ENCODE measurements at places on chromosomes 12 and 14.

DNA sequence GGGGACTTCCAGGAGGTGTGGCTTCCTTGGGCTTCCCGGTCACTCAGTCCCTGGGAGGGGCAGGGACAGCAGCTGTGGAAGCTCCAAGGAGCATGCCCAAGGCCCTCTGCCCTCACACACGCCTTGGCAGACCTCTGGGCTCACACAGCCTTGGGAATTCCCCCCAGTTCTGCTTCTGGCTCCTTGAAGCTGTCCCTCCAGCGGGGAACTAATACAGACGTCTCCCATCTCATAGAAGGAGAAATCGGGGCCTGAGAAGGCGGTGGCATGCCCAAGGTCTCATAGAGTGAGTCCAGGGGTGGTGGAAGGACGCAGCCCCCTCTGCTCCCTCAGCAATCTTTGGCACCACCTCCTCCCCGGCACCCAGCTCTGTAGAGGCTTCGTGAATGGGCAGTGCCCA, 15.7 kb upstream of the TMEM119 start:
- no peak for DNase-seq

GRCh38 chr14:74574090-74574433, 38.0 kb downstream of the LTBP2 start:
- no peak for DNase-seq

DNA sequence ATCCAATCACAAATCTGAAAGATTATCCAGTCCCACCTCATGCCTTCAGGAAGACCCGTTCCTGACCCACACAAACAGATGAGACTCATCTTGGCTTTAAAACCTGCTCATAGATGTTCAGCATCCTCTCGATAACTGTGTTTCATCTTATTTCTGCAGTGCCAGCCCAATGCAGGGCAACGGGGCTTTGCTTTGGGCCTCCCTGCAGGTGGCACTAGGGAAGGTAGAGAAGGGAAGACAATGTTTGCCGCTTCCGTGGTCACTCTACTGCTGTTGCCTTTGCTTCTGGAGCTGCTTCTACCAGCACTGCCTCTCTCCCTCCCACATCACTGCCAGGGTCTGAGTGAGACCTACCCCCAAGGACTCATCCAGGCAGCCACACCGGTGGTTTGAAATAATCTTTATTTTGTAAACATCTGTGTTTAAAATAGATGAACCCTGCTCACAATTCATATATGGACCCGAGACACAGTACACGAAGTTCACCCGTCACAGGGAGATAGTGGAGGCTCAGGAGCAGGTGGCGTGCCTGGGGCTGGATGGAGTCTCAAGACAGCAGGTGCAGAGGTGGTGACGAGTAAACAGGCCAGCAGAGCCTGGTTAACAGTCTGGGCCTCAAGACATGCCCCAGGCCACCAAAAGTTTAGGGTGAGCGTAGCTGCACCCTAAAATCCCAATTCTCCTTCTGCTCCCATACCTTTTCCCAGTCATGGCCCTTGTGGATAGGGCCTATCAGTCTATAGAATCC, 3.1 kb upstream of the GPX2 start:
- DNase-seq, result no peak

DNA sequence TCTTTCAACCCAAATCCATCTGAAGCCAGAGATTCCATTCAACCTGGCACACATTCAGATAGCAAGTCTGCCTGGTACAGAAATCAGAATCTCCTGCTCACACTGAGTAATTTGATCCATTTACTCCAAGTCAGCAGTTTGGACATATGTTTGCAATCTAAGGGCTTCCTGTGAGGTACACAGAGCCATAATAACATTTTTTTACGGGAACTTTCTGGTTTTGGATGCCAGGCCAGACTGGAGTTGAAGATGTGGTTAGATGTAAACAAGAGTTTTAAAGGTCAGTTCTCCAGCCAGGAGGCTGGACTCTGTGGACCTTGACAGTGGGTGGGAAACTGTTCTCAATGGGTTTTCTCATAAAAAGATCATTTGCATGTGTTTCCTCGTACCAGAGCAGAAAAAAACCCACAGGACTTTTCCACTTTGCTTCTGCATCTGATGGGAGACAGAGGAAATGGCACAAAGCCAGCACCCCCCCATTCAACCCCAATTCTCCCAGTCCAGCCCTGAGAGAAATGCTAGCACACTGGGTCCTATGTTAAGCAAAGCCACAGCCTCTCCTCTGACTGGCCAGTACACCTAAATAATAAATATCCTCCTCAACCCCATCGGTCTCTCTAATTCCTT, 17.7 kb upstream of the TSPAN11 start:
- DNase-seq, result no peak

GRCh38 chr12:53816360-53817020, 64.7 kb upstream of the CISTR start:
- DNase-seq, result no peak

DNA sequence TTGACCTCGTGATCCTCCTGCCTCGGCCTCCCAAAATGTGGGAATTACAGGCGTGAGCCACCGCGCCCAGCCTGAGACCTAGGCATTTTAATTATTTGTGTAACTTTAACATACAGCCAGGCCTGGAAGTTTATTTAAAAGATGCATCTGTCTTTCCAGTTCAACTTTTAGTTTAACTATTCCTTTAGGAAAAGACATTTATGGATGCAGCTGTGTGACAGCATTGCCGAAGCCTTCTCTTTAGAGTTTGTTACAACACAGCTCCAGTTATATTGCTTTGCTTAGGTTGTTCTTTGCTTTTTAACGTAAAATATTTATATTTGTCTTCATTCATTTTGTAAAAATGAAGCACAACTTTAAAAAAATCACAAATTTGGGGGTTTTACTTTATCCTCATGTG, 67.0 kb downstream of the DIP2B start:
- DNase-seq, result no peak

DNA sequence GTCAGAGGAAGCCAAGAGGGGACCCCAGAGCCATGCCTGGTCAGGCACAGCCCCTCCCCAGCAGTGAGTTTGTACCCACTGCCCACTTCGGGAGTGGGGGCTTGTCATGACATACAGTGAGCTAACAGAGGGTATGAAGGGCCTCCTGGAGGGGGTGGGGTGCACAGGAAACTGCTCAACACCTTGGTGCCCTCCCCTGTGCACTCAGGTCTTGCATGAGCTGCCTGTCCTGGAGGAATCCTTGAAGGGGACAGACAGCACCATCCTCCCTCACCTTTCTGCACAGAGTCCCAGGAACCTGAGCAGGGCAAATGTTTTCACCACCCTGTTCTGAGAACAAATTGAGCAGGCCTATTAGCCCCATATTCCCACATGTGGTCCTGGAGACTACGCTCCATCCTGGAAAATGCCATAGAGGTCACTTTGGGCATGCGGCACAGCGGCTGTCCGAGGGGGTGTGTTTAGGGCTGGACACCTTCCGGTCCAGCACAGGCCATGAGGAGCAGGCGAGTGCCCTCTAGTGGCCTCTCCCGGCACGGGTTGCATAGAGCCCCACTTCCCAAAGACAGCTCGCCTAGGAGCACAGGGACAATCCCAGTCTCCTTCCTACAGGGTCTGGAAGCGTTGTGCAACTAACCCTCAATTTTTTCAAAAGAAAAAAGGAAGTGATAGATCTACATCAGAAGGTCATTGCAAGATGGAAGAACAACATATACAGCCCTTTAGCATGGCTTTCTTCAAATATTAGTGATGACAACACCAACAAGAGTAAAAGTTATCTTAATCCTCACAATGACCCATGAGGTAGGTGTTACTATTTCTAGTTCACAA, 31.9 kb upstream of the ZFP36L1 start:
- no peak for DNase-seq

- DNase-seq, result no peak
Measured at GRCh38 chr14:105945896-105946295, 419.5 kb downstream of the TMEM121 start.

GRCh38 chr12:6823182-6824084, 1.8 kb downstream of the GPR162 start:
- DNase-seq, result no peak

DNA sequence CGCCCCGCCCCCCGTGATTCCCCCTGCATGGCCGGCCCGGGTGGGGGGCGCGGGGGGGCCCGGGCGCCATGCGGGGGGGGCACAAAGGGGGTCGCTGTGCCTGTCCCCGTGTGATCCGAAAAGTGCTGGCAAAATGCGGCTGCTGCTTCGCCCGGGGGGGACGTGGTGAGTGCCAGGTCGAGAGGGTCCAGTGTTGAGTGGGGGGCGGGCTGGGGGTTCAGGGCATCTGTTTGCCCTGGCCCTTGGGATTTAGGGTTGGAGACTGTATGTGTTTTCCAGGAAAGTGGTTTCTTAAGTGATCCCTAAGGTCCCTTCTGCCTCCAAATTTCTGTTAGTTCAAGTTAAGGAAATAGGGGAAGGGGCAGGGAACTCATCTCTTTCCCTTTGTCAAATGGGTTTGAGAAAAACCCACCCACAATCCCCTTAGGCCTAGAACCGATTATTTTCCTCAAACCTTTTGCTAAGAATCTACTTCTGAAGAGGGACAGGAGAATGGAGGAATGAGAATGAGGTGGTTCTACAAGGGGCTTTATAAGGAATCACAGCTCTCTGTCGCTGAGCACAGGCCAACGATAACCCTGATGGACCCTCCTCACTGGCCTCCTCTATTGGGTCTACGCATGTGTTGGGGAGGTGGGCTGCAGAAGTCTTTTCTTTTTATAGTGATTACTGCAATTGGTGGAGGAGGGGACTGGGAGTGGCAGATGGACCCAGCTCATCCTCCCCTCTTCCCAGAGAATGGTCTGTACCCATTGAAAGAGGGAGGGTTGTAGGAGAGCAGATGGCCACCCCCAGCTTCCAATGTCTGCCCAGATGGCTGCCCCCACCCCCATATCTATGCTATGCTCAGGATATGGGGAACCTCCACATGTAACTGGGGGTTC, 834 bp downstream of the ARHGEF25 start:
- DNase-seq, result no peak

DNA sequence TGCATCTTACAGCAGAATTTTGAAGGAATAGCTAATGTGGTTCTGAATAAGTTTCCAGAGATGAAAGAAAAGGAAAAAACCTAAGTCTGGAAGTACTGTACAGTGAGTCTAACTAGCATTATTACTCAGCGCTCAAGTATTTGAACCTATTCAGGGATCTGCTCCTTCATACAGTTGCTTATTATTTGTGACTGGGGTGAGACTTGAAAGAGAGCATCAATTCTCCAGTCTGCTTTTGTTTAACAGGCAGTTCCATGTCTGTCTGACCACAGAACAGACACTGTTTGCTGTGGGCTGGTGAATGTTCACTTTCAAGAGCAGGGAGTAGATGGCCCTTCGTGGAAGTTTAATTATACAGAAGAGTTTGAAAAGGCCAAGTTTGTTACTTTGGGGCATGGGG, 9.3 kb downstream of the ETV6 start:
- no peak for DNase-seq

DNA sequence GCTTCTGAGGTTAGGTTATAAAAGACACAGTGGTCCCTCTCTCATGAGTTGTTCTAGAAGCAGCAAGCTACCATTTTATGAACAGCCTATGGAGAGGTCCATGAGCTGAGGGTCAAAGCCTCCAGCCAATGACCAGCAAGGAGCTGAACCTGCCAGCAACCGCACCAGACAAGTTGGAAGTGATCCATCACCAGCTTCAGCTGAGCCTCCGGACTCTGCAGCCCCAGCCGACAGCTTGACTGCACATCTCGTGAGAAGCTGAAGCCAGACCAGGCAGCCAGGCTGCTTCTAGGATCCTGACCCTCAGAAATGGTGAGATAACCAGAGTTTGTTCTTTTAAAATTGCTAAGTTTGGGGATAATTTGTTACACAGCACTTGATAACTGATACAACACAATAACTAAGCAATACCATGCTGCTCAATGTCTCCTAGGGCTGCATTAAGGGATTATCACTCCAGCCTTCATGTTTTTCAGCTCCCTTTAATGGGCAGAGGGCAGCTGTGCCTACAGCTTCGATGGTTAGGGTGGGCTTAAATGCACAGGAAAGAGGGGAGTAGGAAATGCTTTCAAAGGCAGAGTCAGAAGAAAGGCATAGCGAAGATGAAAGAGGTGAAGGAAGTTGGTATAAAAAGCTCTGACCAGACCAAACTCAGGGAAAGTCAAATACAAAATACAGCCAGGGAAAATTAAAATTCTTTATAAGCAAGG, 149.5 kb downstream of the RIMBP2 start:
- no peak for DNase-seq

- no peak for DNase-seq
Measured at GRCh38 chr14:81418057-81418790, 18.1 kb upstream of the STON2 start.

DNA sequence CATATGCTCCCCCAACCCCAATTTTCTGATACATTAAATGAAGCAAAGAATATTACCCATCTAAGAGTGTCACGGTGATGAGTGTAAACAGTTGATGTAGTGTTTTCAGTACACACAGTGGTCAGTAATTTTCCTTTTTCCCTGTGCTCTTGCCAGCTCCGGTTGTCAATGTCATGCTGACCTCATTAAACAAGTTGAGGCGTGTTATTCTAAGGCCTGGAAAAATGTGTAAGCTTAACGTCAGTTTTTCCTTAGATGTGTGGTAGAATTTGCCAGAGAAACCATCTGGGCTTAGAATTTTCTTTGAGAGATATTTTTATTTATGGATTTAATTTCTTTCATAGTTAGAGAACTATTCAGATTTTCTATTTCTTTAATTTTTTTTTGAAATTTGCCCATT, 11.7 kb upstream of the SERPINA6 start:
- DNase-seq, result no peak

- DNase-seq, result no peak
Measured at GRCh38 chr12:87952850-87953249, 76.4 kb downstream of the C12orf50 start.

- no peak for DNase-seq
Measured at GRCh38 chr12:28802706-28803438, 346.2 kb upstream of the FAR2 start.

- no peak for DNase-seq
Measured at GRCh38 chr12:19211802-19212201, 82.3 kb downstream of the PLEKHA5 start.

- no peak for DNase-seq
Measured at GRCh38 chr12:4700621-4701026, 19.6 kb upstream of the GALNT8 start.

DNA sequence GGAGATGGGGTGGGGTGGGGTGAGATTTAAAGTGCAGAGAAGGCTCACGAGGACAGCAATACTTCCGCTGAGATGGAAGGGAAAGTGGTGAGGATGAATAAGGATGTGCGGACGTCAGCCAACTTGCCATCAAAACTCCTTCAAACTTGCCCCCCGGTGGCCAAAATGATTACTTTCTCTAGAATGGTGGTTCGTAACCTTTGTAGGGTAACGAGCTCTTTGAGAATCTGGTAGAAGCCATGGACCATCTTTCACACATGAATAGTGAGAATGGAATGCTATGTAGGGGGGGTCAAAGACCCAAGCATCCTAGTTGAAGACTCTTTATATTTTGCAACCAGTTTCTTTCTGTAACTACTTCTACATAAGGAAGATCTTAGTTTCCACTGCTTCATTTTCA, 245.9 kb upstream of the DDHD1 start:
- DNase-seq, result no peak

DNA sequence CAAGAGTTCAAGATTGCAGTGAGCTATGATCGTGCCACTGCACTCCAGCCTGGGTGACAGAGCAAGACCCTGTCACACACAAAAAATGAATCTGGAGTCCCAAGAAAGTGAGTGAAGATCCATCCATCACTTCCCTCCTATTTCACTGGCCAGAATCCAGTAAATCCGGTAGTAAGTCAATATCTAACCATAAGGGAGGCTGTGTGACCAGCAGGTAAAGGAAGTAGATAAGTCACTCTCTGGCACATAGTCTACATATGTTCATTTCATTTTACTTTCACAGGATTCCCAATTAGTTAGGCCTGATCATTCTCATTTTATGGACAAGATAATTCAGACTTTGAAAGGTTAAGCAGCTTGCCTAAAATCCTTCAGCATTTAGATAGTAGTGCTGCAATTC, 11.9 kb upstream of the TCP11L2 start:
- no peak for DNase-seq
